ENCODE measurements at places on chromosomes 3 and 15.

- DNase-seq = no peak
These were observed 588.9 kb downstream of the FOXP1 start for GRCh38 chr3:70994644-70995043.

- DNase-seq = no peak
These were observed 49.6 kb downstream of the FRMD5 start for GRCh38 chr15:44145495-44145894.

DNA sequence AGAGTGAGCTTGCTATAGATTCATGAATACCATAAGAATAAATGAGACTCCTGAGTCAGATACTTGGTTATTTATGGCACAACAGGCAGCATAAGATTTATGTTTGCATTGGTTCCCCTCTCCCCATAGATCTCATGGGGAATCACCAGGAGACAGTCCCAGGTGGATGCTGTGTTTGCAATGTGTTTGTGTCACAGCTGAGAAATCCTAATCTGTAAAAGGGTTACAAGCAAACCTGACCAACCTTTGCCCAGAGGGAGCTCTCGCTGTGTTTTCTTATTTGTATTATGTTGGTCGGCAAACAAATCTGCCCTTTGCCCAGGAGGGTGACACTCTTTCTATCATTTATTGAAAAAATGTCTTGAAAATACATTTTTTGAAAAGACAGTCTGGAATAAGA, 236.2 kb downstream of the ZPLD1 start:
- DNase-seq = no peak

DNA sequence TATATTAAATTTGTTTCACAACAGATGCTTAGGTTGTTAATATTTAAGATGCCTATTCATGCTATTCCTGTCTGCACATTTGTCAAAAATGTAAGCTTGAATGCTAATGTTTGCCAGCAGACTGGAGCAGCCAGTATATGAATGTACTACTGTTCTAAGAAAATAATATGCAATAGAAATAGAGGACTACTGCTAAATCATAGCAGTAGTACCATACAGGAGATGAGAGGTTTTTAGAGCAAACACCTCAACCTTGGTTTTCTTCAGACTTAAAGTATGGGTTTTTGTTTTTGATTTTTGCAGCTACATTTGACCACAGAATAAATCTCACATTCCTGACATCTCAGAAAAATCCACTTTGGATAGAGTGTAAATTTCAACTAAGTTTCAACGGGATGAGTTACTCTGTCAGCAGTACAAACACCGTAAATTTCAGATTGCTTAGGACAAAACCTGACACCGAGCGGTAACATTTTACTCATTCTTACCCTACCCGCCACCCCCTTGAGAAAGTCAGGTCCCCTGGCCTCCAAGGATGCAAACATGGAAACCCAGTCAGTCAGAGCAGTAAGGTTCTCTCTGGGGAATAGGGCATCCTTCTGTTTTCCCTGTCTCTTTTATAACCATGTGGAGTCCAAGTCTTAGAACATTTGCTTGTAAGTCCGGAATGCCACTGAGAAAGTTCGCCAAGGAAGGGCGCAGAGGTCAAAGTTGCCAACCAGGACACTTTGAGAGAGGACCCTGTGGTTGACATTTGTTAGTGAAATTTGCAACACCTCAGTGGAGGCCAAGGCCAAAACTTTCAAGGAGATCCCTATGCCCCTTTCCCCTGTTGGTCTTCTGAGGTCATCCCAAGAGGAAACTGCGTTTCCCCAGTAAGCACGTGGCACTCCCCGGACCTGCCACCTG, 17.9 kb upstream of the SATB1 start:
- DNase-seq = no peak

DNA sequence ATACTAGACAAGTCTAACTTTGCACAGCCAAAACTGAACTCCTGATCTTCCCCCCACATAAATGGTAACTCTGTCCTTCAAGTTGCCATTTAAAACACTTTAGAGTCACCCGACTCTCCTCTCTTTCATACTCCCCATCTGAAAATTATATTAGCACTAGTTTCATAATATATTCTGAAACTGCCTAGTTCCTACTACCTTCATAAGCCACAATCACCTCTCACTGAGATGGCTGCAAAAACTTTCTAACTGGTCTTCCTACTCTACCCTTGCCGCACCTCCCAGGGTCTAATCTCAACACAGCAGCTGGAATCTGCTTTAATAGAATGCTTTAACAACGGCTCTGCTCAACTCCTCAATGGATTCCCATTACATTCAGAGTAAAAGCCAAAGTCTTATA, 55.0 kb downstream of the GLB1 start:
- DNase-seq = no peak

DNA sequence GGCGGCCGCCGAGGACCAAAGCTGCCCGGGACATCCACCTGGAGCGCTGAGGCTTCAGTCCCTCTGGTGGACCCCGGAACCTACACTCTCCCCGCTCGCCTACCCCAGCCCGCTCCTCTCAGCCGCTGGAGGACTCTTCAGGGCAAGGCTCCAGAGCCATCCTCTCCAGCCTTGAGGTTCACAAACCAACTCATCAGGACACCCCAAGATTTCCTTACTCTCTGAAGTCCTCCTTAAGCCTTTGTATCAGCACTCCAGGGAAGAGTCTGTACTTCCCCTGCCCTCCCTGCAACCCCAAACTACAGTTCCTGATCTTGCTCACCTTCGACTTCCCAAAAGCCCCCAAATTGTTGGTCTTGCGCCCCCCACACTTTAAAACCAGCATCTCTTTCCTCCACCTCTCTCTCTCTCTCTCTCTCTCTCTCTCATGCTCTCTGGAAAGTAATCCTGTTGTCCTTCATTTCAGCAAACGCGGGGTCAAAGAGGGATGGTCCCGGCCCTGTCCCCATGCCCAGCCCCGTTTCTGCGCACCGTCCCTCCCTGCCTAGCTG, 438 bp downstream of the THBS1 start:
- no peak for DNase-seq

GRCh38 chr3:85167576-85167975, 208.8 kb downstream of the CADM2 start:
- DNase-seq = no peak

- no peak for DNase-seq
These were observed 71.7 kb upstream of the TTC14 start for GRCh38 chr3:180530276-180530675.

GRCh38 chr3:138172625-138173024, 2.1 kb downstream of the DBR1 start:
- DNase-seq = no peak

GRCh38 chr15:66089049-66089448, 164.5 kb downstream of the MEGF11 start:
- no peak for DNase-seq

GRCh38 chr3:126100634-126101301, 16.8 kb upstream of the SLC41A3 start:
- DNase-seq = no peak

GRCh38 chr3:98018301-98018700, 16.8 kb downstream of the GABRR3 start:
- no peak for DNase-seq

DNA sequence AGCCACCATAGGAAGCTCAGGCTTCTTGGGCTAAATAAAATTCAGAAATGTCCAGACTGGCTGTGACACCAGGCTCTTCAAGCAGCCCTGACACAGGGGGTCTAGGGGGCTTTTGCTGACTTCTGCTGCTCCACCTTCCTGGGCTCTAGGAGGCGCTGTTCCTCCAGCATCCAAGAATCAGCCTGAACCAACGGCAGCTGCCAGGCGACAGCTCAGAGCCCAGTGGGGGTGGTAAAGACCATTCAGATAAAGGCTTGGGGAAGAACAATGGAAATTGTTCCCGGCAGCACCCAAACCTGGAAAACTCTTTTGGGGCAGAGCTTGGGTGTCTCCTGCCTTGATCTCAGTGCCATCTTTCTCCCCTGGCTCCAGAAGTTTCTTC, 21.6 kb upstream of the PSTPIP1 start:
- DNase-seq = no peak

- DNase-seq = no peak
These were observed 28.1 kb downstream of the OPA1 start for GRCh38 chr3:193621127-193621526.

GRCh38 chr3:162984746-162985145, 1488.1 kb downstream of the OTOL1 start:
- DNase-seq = no peak

- DNase-seq = no peak
These were observed 302.7 kb upstream of the KCNMB2 start for GRCh38 chr3:178233371-178234071.

DNA sequence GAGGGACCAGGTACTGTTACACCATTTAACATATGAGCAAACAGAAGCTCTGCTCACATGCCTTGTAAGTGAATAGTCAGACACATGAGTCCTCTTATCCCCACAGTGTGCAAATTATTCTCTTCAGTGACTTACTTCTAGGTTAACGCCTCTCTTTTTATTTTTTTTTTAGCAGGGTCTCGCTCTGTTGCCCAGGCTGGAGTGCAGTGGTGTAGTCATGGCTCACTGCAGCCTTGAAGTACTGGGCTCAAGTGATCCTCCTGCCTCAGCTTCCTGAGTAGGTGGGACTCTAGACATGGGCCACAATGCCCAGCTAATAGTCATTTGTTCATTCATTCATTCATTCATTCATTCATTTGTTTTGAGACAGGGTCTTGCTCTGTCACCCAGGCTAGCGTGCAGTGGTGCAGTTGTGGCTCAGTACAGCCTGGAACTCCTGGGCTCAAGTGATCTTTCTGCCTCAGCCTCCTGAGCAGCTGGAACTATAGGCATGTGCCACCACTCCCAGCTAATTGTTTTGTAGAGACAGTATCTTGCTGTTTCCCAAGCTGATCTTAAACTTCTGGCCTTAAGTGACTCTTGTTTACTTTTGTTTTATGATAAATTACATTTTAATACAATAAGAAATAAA, 94.7 kb downstream of the LRRC28 start:
- no peak for DNase-seq

DNA sequence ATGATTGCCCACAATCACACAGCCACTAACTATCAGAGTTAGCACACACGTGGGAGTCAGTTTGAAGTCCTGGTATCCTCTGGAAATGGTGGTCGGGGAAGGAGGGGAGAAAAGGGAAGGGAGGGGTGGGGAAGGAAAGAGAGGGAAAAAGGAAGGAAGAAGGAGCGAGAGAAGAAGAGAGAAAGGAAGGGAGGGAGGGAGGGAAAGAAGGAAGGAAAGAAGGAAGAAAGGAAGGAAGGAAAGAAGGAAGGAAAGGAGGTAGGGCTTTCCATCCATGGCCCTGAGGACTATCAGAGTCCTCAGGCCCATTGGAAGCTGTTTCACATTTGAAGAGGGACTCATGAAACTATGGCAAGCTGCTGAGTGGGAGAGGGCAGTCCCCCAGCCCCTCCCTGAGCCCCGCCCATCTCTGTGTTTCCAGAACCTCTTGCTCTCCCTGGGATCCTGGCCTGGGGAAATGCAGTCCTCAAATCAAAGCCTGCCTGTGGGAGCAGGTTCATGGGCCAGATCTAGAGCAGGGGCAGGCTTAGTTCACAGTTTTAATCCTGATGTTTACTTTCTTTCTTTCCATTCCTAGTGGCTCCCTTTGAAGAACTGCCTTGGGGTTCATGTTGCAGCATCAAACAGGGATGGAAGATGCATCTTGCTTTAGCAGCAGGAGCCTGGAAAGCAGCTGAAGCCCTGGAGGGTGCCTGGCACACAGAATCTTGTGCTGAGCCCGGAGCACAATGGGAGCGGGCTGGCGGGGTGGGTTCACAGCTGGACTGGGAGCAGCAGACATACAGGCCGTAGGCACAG, 66.1 kb upstream of the GLCE start:
- DNase-seq = no peak

DNA sequence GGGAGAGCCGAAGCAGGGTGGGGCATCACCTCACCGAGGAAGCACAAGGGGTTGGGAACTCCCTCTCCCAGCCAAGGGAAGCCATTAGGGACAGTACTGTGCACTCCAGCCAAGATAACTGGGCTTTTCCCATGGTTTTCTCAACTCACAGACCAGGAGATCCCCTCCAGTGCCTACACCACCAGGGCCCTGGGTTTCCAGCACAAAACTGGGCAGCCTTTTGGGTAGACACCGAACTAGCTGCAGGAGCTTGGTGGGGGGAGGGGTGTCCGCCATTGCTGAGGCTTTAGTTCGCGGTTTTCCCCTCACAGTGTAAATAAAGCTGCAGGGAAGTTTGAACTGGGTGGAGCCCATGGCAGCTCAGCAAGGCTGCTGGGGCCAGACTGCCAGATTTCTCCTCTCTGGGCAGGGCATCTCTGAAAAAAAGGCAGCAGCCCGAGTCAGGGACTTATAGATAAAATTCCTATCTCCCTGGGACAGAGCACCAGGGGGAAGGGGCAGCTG, 129.6 kb upstream of the LMCD1 start:
- no peak for DNase-seq

- DNase-seq = no peak
These were observed 5.2 kb upstream of the ADAMTS17 start for GRCh38 chr15:100346866-100347512.

DNA sequence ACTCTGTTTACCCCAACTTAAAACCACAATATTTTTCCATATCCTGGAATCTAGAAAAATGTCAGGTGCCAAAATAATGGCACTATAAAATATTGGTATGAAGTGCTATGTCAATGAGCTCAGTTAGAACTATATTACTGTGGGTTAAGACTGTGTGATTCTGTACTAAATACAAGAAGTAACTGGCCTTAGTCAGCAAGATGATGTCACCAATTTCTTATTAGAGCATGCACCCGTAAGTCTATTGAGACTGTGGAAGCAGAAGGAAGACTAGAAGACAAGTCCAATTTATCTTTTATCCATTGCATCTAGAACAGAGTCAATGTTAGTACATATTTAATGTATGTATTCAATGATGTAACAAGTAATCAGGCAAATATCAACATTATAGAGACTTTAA, 25.0 kb downstream of the LRRC58 start:
- no peak for DNase-seq

- no peak for DNase-seq
These were observed 85.9 kb downstream of the AQR start for GRCh38 chr15:34883633-34884032.

DNA sequence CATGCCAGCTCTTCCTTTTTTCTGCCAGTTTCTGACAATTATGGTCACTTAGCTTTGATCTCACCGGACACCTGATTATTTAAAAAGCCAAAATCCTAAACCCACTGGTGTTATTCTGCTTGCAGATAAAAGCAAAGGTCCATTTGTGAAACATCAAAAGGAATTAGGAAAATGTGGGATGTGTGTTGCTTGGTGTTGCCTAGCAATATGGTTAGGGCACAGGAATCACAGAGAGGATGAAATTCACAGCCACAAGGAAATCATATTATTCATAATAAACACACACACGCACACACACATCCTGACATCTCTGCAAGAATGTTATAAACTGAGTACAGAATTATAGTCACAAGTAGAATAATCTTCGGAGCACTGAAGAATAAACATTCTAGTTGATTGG, 89.3 kb upstream of the BHLHE40 start:
- no peak for DNase-seq

DNA sequence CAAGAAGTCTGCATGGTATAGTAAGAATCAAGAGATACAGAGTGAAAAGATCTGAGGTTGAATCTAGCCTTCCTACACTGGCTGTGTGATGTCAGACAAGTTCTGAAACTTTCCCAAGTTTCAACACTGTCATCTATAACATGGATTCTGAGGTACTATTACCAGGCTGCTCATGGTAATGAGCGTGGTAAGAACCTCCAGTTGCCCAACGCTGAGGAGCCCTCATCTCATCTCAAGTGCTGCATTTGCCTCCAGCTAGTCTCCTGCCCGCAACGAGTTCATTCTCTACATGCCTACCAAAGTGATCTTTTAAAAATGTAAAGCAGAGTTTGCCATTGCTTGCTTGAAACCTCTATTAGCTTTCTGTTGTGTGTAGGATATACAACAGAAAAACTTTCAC, 168.1 kb downstream of the NEK11 start:
- DNase-seq = no peak

GRCh38 chr3:20462226-20462625, 276.2 kb upstream of the SGO1 start:
- DNase-seq = no peak

GRCh38 chr3:149701206-149701976, 43.6 kb upstream of the WWTR1 start:
- DNase-seq = no peak

Data from amniotic stem cell (primary cell).